ENCODE measurements at places on chromosomes 4 and X.

DNA sequence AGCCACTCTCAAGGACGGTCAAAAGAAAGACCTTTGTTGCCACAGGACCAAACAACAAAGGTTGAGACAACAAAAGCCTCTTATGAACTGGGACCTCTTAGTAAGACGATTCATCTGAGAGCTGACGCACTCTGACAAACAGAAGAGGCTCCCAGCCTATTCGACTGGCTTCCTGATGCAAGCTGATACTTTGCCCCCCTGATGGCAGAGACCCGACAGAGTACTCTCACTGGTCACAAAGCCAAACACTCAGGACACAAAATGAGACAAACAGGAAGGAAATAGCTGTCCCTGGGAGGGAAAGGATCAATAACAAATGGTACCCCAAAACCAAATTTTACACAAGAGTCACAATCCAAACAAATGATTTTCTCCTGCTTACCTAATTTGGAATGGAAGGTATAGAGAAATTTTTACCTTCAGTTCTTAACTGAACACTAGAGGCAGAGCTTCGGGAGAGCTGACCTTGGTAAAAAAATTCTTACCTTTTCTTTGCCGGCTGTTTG, 75.2 kb upstream of the PLAC8 start:
- DNase-seq, result no peak

DNA sequence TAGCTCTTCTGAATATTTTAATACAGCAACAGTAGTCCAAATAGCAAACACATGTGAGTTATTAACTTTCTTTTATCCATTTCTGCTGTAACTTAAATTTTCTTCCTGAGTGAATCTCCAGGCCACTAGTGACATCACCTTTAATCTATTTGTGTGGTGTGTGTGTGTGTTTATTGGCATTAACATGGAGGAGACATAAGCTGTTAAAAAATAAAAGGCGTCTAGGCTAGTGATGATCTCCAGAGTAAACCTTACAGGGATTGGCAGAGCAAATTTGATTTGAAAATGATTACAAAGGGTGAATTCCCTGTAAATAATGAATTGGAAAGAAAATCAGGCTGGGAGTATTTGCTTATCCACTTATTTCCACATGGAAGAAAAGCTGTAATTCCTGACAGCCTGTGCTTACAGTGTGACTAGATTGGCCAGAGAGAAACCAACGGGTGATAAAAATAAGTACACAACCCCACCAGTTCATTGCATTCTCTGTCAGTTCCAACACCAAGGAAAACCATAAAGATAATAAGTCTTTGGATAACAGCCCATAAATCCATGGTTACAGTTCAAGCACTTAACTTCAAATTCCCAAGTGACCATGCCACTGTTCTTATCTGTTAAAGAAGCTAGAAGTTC, 186.1 kb downstream of the ENOX2 start:
- DNase-seq, result no peak

DNA sequence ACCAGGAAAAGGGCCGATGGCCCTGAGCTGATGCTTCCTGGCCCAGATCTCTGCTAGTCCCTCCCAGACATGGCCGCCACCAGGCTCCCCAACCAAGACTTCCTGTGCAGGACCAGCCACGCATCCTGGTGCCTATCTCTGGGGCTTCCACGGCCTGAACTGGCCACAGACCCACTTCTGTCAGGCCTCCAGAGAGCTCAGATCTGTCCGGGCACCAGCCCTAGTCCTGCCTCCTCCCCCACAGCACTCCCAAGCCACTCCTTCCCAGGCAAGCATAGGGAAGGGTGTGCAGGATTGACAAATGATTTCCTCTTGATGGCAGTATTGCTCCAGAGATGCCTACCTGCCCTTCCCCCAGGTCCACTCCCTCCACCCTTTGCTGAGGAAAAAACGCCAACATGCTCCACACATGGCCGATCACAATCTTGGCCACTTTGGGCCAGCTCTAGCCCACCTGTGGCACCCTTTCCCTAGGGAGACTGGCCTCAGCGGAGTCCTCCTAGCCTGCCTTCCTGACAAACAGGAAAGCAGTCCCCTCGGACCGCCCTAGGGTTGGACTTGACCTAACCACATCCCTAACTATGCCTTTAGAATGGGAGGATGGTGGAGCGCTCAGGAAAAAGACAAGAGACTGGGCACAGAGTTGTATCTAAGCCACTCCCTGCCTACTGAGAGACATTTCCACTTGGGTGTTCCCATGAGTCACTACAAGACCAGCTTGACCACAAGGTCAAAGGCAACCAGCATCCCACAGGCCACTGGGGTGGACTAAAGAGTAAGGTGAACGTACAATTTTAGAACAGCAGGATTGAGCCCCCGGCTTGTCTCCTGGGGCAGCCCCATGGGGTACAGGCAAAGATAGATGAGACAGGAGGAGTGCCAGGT, 277.5 kb upstream of the AGTR2 start:
- peak; percentile 72 for DNase-seq

GRCh38 chr4:108804648-108805273, 41.9 kb upstream of the ETNPPL start:
- DNase-seq, result no peak

GRCh38 chr4:185346975-185347601, 48.6 kb downstream of the LRP2BP start:
- no peak for DNase-seq

- DNase-seq, result no peak
Observed at GRCh38 chr4:1973218-1973617, 35.6 kb downstream of the NELFA start.

DNA sequence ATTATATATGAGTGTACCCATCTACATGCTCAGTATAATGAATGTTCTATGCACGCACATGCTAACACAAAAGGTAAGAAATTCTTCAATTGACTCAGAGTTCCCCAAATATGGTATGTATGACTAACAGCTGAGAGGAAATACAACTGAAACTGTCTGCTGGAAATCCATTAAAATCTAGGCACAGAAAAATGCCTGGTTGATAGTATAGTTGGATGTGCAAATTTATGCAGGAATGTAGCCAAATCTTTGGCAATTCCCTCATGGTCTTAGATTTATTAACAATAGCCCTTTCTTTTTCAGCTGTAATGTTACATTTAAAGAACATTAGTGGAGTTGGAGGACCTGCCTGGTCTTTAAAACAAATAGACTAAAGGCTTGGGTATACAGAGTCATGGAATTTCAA, 5.5 kb downstream of the CAMK2D start:
- DNase-seq, result peak; percentile 64

GRCh38 chr4:27084685-27085361, 224.2 kb downstream of the STIM2 start:
- DNase-seq, result peak; percentile 54

- no peak for DNase-seq
Observed at GRCh38 chr4:26763648-26764047, 97.0 kb upstream of the STIM2 start.

DNA sequence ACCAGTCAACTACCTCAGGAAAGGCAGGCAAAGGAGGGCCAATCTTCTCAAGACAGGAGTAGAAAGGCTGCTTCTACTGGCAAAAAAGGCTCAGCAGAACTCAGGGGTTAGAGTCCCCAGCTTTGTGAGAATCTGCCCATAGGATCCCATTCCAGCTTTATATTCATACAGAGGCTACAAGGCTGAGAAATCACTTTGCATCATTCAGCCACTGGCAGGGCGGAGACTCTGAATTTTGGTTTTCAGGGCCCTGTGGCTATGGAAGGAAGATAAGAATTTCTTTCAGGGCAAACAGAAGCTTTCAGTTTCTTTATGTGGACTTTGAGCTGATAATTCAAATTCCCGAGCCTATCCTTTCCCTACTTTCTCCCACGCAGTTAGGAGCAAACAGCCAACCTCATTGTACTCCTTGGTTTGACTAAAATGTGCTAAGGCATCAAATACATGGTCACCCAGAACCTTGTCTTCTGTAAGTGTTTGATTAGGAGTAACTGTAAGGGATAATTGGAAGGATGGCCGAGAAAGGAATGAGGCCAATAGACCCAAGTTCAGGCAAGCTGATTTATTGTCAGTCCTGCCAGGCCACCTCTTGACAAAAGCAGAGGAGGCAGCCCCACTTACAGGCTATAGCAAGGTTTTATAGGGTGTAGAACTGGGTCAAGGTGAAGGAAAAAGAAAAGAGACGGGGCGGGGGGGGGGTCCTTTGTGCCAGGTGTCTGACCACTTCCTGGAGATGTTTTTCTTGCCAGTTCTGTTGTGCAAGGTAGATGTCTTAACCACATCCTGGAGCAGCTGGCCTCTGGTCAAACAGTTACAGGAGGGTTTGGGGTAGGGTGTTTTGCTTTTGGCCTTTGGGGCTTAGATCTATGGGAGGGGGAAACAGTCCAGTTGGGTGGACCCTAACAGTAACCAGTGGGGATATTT, 165.3 kb upstream of the PPP1R2C start:
- no peak for DNase-seq

DNA sequence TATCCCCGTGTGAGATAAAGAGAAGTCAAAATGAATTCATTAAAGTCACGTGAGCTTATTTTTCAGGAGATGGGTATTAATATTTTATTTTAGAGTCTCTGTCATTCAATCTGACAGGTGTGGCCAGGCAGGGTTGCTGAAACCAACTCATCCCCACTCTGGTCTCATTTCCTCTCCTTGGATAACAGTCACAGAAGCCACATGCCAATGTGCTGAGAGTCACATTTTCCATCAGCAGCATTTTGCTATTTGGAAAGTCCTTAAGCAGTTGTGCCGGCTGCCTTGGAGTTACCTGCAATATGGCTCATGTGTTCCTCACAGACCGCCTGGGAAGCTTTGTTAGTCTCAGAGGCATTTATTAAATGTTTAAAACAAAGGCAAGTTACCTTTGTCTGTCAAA, 302.3 kb downstream of the DCHS2 start:
- DNase-seq, result no peak

DNA sequence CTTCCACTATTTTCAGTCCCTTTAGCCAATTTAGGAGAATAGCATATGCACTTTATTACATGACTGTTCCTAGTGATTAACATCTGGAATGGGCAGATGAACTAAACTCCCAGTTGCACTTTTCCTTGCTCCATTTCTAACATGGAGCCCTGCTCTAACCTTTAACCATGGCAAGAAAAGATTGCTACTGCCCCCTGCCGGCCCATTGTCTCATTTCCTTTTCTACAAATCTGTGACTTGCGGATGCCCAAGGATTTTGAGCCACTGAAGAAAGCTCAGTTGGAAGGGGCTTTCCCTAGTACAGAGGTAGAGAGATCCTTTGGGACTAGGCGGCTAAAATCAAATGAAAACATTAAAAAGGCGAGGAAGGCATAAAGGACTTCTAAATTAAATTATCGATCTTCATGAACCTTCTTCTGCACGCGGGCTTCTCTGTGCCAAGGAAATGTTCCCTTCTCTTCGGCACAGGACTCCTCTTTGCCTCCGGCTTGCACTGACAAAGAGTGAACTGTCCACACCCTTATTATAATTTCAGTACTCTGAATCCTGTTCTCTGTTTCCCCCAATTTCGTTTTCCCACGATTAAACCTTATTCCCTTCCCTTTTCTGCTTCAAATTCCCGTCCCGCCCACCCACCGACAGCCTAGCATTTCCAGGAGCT, 577 bp upstream of the GLRA2 start:
- peak; percentile 58 for DNase-seq

GRCh38 chr4:137558951-137559350, 26.7 kb upstream of the PCDH18 start:
- no peak for DNase-seq

DNA sequence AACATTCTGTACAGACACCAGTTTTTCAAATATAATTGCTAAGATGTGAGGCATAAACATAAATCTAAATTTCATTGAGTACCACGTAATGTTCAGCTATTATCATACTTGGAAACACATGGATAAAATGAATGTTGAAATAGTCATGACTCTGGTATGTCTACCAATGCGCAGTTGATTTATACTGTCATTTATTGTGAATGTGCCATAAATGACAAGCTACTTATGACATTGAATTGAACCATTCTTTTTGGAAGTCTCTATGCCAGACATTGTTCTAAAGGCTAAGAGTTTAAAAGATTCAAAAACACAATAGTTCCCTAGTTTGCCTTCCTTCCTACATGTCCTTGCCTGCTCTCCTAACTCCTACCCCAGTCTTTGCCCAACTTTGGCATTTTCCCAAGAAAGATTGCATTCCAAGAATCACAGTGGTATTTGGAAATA, 96.6 kb upstream of the DMD start:
- no peak for DNase-seq

DNA sequence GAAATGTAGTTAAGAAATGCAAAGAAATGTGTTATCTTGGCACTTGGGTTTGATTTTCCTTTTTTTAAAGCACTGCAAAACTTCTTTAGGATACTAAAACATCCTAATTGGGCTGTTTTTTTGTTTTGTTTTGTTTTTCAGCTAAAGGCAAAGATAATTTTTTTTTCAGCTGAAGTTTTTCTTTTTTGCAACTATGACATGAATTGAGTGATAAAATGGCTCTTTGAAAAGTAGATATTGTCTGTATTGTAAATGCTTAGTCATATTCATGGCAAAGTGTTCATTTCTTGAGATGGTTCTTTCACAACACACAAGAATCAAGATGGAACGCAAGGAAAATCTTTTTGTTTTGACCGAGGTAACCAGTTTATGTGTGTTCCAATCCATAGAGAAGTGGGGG, 35.1 kb downstream of the KLF3 start:
- DNase-seq, result no peak

- DNase-seq, result no peak
Observed at GRCh38 chrX:44261286-44261685, 82.2 kb downstream of the EFHC2 start.

DNA sequence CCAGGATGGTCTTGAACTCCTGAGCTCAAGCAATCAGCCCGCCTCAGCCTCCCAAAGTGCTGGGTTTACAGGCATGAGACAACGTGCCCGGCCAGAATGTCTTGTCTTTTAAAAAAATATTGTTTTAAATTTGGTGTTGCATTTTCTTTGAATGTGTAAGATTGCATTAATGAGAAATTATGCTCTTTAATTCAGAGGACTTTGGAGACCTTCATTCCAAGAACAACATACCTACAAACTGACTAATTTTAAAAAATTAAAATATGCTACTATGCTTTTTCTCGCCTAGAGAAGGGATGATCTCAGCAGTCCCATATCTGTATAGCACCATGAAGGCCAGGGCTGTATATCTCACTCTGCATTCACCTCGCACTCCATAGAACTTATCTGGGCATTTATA, 204.3 kb upstream of the SLC7A11 start:
- DNase-seq, result no peak

DNA sequence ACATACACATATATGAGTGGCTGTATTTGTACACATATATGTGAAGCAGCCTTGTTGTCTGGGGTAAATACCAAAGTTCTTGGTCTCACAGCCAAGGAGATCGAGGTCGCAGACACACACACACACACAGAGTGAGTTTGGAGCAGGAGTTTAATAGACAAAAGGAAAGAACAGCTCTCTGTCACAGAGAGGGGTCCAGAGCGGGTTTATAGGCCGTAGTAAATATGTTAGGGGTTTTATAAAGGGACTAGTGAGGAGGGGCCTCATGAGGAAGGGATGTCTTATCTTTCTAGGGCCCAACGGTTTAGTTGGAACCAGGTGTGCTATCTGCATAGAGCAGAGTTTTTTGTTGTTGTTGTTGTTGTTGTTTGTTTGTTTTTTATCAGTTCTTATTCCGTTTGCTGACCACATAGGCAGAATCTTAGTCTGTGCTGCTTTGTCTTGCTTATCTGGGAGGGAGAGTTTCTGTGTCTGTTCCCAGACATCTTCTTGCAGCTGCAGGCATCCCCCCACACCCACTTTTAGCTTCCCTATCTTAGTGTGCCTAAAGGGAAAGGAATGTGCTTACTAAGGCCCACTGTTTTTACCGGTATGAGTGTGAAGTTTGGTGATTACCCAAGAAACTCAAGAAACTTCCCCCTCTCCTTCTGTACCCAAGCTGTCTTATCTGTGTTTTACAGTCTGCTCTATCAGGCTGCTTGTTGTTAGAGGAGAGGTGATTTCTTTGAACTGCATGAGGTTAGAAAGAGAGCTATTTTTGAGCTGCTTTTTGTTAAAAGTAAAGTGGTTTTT, 91.9 kb downstream of the TENT5D start:
- DNase-seq, result no peak

GRCh38 chr4:8394061-8394519, 46.4 kb downstream of the ACOX3 start:
- DNase-seq, result peak; percentile 72

Measured in pons (tissue), 1 donor.